ENCODE measurements at places on chromosomes 3 and 15.

DNA sequence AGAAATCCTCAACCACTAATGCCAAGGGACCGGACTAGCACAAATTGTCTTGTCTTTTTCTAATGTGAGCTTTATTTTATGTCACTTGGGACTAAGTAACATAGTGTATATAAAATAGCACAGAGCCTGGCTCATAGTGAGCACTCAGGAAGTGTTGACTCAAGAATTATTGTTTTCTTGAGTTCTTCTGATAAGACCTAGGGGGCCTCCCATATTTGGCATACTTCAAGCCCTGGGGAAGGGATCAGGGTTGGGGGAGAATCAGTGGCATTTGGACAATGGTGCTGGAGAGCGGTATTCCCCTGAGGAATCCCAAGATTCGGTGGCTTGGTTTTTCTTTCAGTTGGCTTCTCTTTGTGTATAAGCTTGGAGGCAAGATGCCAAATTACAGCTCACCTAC lies 19.4 kb downstream of the ZNF80 start:
- DNase-seq, result no peak

GRCh38 chr3:116445990-116446389 lies 703 bp upstream of the LSAMP start:
- no peak for DNase-seq

DNA sequence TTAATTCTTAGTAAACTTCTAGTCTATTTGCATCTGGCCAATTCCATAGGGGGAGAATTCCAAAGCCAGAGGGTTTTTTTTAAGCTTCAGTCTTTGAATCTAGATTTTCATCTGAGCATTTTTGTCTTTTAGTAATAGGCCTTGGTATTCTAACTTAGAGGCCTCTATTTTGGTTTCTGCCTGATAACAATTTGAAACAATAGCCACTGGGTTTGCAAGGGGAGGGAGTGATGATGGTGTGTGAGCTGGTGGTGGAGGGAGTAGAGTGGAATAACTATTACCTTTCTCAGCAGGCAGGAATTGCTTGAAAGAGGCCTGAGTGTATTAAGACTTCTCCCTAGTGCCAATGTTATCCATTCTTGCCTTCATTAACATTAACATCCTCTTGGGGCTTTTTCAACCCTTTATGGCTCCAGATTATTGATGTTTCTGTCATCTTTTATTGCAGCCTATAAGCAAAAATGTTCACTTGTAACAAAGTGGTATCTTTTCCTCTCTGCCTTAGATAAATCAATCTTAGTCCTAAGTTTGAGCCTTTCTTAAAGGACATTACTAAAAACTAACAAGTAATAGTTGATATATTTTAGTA lies 26.5 kb upstream of the TCF12 start:
- no peak for DNase-seq

DNA sequence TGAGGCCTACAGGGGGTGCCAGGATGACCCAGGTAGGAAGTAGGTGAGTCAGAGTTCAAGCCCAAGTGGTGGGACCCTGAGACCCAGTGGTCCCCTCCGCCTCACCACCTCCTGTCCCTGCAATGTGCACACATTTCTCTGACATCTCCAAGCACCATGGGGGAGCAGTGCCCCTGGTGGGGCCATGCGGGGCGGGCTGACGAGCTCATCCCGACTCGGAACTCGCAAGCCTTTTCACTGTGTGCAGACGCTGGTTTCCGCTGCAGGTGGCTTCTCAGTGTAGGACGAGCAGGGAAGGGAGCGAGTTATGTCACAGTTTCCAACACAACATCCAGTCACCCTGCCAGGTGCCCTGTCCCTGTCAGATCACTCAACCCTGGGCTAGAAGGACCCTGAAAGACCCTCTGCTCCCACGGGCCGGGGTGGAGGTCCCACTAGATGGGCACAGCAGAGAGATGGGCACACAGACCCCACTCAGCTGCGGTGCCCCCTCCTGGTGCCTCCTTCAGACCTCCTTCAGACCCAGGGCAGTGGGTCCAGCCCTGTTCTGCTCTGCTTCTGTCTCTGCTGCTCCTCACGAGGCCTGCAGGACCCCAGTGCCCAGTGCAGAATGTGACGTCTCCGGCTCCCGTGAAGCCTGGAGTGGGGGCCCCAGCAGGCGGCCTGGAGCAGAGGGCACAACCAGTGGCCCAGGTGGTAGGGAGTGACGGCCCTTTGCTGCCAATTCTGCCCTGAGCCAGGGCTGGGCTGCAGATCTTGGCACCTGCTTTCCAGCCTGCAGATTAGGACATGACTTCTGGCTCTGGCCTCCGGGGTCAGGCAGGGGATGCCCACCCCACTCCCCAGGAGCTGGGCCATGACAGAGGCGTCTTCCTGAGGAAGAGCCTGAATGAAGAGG lies 102.0 kb upstream of the RPL32 start:
- no peak for DNase-seq

- no peak for DNase-seq
Measured at GRCh38 chr3:108222853-108223565, 785 bp upstream of the IFT57 start.

DNA sequence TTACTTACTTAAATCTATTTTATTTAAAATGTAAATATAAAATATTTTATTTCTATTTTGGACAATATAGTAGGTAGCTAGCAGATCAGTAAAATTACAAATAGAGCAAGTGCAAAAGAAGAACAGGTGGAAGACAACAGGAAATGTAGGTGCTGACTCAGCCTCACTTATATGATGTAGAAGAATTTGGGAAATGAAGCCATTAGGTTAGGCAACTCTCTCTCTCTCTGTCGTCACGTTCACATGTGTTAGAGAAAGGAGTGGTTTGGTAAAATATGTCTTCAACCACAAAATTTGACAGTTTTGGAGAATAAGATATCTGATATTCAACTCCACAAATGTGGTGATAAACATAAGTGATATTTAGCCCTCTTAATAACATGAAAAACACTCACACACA lies 532.5 kb upstream of the KCNMB2 start:
- DNase-seq, result no peak

- no peak for DNase-seq
Measured at GRCh38 chr3:100647657-100648056, 38.3 kb downstream of the ADGRG7 start.

DNA sequence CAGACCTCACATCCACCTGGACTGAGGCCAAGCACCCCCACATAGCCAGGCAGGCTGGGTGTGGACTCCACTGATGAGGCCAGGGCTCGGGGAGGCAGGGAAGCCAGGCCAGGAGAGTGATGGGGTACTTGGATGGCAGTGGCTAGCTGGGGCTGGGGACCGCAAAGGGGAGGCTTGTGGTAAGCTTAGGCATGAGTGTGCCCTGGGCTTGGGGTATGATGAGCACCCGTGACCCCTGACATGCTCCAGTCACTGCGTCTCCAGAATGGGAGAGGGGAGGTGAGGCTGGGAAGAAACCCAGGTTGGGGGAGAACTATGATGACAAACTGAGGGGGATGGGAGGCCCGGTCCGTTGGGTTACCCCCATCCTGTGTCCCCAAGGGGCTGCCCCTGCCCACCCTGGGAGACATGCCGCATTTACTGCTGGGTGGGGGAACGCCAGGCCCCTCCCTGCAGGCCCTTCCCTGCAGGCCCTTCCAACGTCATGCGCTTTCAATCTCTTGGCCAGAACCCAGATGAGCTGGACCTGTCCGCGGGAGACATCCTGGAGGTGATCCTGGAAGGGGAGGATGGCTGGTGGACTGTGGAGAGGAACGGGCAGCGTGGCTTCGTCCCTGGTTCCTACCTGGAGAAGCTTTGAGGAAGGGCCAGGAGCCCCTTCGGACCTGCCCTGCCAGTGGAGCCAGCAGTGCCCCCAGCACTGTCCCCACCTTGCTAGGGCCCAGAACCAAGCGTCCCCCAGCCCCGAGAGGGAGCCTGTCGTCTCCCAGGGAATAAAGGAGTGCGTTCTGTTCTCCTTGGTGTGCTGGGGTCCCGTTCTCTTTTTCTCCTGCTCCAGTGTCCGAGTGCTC lies 34.1 kb downstream of the TSPAN3 start:
- no peak for DNase-seq

DNA sequence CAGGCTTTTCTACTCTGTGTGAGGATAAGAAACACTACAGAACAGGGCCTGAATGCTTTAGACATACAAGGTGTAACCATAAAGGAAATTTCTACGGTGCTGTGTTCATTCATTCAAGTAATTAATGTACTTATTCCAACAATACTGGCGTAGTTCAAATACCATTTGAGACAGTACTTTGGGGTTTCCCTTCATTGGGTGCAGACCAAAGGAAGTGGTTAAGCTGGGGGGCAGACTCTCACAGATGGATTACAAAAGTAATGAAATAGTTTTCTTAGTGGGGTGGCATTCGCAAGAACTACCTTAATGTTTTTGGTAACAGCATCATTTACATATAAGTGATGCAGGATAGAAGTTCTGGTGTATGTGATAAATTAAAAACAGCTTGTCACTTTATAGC lies 65.9 kb downstream of the BTD start:
- no peak for DNase-seq

DNA sequence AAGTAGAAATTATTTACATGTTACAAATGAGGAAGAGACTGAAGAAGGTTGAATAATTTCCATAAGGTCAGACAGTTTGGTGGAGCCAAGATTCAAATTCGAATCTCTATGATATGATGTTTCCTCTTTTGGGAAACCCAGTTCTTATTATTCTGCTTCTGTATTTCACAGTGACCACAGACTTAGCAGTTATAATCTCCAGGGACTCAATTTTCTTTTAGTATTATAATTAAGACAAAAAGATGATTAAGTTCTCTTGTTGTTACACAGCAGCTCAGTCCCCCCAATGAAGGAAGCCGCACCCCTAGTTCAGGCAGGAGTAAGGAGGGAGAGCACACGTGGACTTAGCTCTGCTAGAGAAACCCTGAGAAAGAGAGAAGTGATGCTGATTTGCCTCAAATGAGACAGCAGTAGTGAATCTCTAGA lies 130.6 kb downstream of the CCNL1 start:
- DNase-seq, result no peak

DNA sequence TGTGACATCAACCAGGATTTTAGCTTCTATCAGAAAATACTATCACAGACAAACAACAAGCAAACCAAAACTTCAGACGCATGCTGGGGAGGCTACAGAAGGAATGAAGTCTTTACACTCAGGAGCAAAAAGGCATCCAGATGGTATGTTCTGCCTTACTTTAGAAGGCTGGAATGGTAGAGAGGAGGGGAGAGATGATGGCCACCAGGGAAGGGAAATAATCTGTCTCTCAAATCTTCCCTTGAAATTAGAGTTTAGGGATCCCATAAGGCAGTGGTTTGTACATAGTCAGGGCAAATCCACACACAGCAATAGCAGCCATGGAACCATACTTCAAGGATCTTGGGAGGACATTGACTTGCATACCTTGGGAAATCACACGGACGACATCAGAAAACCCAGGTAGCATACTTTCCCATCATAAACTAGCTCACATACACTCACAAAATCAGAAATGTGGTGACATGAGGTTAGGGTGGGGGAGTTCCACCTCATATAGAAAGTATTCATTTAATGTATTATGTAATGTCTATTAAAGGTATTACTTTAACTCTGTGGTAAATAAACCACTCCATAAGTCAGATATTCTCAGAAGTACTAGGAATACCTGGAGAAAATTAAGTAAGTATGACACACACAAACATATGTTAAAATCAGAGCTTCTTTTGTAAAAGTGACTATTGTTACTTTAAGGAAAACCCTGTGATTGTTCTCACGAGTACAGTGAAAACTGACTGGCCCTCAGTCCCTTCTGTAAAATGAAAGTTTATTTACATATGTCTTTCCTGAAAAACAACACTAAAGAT lies 9.4 kb downstream of the BTLA start:
- no peak for DNase-seq

- no peak for DNase-seq
Measured at GRCh38 chr15:92934716-92935115, 34.6 kb downstream of the CHD2 start.

DNA sequence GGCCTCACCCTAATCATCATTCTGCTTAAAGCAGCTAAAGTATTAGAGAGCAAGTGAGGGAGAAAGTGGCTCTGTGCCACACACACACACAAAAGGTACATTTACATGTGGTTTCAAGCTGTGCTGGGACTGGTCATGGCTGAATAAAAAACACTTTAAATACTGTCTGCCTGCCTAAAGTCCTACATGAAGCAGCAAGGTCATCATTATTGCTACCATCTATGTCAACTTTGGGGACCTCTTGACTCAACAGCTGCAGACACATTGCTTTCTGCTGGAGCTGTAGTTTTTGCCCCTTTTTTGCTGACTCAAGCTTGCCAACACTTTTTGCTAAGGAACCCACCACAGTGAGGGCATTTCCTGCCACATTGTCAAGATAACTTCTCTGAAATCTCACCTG lies 1237.9 kb downstream of the ROBO2 start:
- DNase-seq, result no peak

DNA sequence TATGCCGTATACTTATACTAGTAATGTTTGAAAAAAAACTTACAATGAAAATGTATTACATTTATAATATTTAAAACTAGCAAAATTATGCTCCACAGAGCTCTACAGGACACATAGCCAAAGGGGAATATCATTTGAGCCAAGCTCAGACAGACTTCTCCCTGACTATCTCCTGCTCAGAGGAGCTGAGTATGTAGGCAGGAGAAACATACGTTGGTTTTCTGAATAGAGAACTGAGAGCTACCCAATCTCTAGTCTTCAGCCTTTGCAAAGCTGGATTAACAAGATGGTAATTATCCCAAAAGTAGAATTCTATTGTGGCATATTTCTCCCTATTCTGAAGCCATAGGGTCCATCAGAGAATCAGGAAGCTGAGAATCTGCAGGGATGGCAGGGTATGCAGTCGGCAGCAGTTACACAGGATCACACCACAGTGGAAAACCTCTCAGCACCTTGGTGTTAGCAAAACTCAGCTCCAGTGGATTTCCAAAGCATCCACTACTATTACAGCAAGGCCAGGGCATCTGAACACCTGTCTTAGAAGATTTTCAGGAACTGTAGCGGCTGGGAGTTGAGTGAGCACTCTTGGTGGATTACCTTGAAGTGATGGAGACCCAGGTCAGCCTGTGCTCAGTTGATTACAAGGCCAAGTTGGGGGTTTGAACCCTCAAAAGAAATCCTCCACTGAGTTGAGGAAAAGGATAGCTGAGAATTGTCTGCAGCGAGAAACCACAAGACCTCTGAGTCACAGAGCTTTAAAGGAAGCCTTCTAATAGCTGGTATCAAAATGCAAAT lies 30.1 kb downstream of the GPR15 start:
- DNase-seq, result no peak

- no peak for DNase-seq
Measured at GRCh38 chr15:100394736-100395440, 53.1 kb upstream of the ADAMTS17 start.

- no peak for DNase-seq
Measured at GRCh38 chr15:59521443-59521842, 83.5 kb downstream of the FAM81A start.

DNA sequence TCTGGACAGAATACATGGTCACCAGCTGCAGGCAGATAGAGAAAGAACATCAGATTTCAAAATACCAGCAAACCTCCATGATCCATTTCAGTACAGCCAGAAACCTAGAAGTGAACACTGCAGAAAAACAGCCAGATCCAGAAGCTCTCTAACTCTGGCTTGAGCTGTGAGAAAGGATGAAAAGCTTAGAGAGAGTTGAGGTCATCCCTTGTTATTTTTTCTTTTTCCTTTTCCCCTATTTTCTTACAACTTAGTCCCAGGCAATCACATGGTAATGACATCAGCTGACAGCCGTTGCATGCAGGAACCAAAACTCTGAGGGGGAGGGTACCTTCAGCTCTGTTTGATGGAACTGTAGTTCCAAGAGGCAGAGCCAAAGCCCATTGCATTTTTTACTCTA lies 113.2 kb downstream of the TCF12 start:
- no peak for DNase-seq

- no peak for DNase-seq
Measured at GRCh38 chr3:64382153-64382552, 156.9 kb upstream of the PRICKLE2 start.

GRCh38 chr15:94522125-94522524 lies 290.8 kb downstream of the MCTP2 start:
- DNase-seq, result no peak

Measured in stimulated activated CD4-positive, alpha-beta T cell treated with anti-CD3 and anti-CD28 coated beads, Interleukin-1b, Interleukin-23, amount 100 ng/mL, for 1 hour (primary cell).